ENCODE measurements at places on chromosomes 12 and 14.

DNA sequence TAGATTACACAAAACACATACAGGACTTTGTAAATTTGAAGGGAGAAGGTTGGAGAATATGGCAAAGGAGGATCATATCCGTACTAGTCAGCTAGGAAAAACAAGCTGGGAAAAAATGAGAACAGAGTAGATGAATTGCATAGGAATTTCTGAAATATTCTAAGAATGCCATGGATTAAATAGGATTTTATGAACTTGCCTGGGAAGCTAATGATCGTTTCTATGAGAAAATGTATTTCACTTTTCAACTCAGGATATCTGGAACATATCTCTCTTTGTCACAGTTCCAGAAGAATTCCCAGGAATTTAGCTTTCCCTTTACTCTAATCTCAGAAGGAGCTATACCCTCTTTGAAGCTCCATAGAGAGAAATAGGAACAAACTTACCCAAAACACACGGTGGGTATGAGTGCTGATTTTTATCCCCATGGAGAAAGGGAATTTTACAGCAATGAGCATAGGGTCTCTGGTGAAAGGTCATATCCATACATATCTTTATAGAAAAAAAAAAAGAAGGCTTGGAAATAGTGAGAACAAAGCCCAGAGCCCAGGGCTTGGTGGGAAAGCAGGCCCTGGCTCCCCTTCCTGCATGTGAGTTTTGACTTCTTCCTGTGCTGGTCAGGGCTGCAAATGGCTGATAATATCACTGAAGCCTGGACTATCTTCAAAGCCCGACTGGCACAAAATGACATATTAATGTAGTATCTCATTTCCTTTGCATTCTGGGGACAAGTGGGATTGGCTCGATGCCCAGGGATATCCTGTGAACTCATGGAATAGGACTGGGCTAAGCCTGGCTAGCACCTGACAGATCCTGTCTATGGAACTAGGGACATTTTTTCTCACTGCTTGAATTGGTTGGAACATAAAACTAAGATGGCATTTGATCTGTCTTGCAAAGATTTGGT lies 136.3 kb downstream of the AEBP2 start:
- DNase-seq: no peak

DNA sequence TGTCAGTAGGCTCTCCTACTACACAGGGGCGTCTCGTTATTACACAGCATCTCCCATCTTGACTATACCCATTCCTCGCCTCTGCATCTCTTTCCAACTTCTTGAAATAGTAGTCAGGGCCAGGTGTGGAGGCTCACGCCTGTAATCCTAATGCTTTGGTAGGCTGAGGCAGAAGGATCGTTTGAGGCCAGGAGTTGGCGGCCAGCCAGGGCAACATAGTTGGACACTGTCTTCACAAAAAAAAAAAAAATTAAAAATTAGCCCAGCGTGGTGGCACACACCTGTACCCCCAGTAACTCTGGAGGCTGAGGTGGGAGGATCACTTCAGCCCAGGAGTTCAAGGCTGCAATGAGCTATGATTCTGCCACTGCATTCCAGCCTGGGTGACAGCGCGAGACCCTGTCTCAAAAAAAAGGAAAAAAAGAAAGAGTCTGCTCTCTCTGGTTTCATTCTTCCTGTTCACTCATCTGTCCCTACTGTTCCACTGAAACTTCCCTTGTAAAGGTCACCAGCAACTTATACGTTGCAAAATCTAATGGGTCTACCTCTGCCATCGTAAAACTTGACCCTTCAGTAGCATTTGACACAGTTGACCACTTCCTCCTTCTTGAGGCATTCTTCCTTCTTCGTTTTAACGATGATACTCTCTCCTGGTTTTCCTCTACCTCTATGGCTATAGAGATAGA lies 41.0 kb upstream of the PTGR2 start:
- no peak for DNase-seq

DNA sequence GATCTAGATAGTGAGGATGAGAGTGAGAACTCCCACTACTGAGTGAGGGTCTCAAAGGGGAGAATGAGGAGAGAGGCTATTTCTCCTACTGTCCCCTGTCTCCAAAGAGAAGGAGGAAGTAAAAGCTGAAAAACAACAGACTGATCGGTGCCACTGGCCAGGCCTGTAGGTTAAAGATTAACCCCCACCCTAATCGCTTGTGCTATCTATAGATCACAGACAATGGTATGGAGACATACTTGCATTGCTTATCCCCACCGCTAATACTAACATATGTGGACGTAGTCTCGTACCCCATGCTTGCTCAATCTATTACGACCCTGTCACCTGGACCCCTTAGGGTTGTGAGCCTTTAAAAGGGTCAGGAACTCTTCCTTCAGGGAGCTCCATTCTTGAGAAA lies 777.9 kb upstream of the TMEM132C start:
- DNase-seq: no peak

DNA sequence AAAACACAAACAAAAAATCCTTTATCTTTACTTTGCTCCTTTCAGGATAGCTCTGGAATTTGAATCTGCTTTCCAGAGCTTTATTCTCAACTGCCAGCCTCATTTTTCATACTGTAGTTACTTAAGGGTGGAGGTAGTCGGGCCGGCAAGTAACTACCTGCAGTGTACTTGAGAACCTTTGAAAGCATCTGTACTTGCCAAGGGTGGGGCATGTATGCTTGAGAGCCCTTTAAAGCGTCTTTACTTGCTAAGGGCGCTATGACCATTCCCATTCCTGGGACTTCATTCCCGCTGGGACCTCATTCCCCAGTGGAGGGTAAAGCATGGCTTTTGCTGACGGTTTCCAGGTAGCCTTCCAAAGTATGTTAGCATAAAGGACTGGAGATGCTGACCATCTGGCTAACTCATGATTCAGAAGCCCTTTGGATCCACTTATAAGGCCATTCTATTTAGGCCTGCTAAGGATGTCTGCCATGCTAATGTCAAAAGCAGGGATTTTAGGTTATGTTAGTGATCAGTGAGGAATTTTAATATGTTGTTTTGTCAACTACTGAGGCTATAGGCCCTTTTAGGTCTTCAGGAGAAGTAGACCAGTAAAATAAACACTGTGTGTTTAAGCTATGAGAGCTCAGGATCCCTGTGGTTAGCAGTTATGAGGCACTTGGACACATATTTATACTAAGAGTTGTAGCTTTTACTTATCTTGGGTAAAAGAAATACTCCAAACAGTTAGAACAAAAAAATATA lies 74.9 kb downstream of the CRADD start:
- no peak for DNase-seq

- no peak for DNase-seq
Measured at GRCh38 chr14:102957222-102957621, 34.8 kb downstream of the AMN start.
